ENCODE measurements at places on chromosomes 6 and 20.

DNA sequence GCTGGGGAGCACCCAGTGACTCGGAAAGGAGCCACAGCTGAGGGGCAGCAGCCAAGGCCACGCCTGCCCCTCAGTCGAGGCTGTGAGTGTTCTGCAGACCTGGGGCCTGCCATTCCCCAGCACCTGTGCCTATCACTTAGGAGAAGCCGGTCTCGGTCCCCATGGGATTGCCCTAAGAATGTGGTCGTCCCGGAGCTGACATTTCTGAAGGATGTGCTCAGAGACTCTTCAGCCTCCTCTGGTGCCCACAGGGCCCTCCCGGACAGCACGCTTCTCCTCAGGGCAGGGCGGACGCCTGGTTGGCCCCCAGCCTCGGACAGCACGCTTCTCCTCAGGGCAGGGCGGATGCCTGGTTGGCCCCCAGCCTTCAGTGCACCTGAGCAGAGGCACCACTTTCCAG lies 223.9 kb downstream of the ERMARD start:
- no peak for DNase-seq

DNA sequence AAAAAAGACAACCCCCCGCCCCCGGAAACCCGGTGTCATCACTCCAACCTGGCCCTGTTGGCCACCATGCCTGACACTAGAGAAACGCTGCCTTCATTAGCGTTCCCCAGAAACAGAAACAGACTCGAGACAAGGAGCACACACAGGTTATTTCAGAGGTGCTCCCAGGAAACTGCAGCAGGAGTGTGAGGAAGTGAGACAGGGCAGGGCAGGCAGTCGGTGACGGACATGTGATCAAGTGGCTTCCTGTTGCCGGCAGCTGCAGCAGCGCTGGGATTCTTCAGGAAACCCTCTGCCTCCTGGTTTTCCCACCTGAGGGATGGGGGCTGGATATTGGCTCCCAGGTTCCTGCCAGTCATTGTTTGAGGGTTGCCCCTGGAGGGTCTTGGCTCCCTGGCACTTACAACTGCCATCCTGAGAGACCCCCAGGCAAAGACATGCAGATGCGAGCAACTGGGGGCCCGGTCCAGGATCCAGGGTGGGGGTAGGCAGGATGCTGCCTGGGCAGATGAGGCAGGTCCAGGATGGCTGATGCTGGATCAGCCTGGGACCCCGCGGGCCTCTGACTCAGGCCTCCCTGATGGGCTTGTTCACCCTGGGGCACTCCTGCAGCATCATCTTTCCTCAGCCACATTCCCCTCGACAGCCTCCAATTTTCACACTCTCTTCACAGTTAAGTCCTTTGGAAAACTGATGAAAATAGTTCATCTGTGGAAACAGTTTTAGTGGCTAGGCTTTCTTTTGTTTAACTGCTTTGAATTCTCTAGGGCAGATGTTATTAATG lies 150.7 kb upstream of the SYNDIG1 start:
- DNase-seq: no peak

GRCh38 chr6:167020206-167020605 lies 21.0 kb downstream of the CEP43 start:
- no peak for DNase-seq

DNA sequence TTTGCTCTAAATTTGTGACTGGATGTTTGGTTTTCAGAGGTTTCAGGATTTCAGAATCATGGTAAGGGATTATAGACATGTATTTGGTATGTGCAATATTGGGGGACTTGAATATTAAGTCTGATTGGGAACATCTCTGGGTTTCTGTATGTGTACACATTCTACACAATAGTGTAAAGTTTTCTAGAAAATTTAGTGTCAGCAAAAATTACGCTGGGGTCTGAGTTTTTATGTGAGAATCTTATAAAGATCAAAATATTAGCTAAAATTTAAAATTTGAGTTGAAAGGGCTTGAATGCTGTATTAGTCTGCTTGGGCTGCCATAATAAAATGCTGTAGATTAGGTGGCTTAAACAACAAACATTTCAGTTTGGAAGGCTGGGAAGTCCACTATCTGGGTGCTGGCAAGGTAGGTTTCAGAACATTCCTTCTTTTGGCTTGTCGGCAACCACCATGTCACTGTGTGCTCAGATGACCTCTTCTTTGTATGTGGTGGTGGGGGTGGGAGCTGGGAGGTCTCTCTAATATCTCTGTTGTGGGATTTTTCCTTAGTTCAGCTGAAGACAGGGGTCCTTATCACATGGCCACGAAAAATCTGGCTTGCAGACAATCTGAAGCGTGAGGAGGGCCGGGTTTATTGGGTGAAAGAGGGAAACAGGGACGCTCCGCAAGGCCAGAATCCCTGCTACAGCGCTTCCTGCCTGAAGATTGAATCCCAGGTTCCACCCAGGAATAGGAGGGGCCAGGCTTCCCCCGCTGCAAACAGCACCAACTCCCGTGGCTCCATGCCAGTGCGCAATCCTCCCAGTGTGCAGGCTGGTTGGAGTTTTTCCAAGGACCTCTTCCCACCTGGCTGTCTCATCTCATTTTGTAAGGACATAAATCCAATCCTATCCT lies 299.7 kb downstream of the PLCB1 start:
- no peak for DNase-seq

DNA sequence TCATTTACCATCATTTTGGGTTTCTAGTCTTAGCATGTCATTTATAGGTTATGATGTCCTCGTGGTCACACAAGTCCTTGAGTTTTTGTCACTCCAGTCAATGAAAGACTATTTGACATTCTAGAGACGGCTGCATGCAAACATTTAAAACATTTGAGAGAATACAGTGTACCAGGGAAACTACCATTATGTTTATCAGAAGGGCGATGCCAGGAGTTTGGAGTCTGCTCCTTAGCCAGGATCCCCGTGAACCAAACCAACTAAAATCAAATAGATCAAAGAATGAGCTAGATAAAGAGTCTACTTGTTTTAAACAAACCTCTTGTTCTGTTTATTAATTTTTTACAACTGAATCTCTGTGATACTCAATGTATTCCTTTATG lies 122.6 kb downstream of the OLIG3 start:
- DNase-seq: no peak

GRCh38 chr20:41360831-41361756 lies 5.5 kb downstream of the EMILIN3 start:
- DNase-seq: no peak

- DNase-seq: no peak
Observed at GRCh38 chr6:161947371-161947770, 673.5 kb upstream of the AGPAT4 start.

DNA sequence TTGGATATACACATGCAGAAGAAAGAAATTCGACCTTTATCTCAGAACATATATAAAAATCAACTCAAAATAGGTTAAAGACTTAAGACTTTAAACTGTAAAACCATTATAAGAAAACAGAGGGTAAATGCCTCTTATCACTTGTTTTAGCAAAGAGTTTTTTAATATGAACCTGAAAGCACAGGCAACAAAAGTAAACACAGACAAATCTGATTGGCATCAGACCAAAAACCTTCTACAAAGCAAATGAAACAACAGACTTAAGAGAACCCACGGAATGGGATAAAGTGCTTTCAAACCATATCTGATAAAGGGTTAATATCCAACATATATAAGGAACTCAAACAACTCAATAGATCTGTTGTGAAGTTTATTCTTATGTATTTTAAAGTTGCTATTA lies 309.9 kb upstream of the OPRM1 start:
- no peak for DNase-seq

- no peak for DNase-seq
Observed at GRCh38 chr6:43695215-43695966, 7.8 kb upstream of the MRPS18A start.

GRCh38 chr6:89862698-89863097 lies 31.6 kb upstream of the GJA10 start:
- DNase-seq: no peak

GRCh38 chr6:46972531-46972930 lies 50.8 kb upstream of the ADGRF5 start:
- no peak for DNase-seq

DNA sequence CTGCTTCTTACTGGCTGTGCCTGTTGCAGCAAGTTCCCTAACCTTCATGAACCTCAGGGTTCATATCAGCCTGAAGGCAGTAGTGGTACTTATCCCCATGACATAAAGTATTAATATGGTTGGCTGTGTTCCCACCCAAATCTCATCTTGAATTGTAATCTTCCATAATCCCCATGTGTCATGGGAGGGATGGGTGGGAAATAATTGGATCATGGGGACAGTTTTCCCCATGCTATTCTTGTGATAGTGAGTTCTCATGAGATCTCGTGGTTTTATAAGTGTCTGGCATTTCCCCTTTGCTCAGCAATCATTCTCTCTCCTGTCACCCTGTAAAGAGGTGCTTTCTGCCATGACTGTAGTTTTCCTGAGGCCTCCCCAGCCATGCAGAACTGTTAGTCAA lies 61.8 kb downstream of the FAM229B start:
- DNase-seq: no peak

DNA sequence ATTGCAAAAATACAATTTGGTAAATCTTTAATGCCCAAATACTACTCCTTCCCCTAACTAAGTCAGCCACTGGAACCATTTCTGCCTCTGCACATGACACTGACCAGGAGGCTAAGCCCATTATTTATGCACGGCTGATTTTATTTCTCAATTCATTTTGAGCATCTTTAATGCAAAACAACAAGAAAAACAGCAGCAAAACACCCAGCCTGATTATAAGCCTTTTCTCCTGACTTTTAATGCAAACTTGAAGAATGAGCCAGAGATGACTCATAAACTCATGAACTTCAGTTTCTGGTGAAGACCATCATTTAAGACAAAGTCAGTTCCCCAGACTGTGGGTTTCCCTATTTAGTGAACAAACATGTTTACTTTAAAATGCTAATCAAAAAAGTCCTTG lies 51.6 kb downstream of the CYP24A1 start:
- DNase-seq: peak; percentile 69

All from HCEC 1CT (cell line).